DND-41 (cell line): ENCODE measurements at places on chromosomes 7 and 10.

GRCh38 chr7:91541641-91542040 lies 277.4 kb downstream of the FZD1 start:
- DNase-seq, result no peak

DNA sequence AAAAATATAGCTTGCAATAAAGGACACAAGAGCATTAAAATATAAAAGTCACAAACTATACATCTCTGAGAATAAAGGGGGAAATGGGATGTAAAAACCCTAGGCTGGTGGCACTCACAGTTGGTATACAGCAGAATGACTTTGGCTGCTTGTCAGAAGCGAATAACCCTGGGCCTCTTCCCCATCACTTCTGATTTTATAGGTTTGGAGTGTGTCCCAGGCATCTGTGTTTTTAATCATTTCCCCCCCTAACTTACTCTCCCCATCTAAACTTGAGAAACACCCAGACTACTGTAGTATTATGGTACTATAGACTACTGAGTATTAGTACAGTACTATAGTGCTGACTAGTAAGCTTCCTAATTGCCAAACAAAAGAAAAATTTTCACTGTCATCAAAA lies 1.8 kb upstream of the RPA3 start:
- peak; percentile 43 for DNase-seq

- DNase-seq, result no peak
Observed at GRCh38 chr7:19663816-19664462, 44.9 kb downstream of the POLR1F start.

DNA sequence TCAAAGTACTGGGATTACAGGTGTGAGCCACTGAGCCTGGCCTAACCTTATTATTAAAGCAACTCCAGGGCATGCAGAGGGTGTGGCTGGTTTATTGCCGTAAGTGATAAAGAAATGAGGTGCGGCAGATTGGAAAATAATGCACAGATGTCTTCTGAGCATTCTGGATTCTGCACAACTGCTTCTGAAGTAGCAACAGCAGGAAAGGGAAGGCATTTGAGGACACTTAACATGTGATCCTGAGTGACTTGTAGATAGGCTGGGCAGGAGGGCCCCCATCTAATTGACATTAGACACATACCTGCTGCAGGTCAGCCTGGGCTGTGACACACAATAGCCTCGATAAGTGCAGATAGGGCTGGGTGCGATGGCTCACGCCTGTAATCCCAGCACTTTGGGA lies 5.6 kb downstream of the RHBDD2 start:
- DNase-seq, result no peak

GRCh38 chr7:101816595-101817470 lies 593 bp upstream of the CUX1 start:
- peak; percentile 39 for DNase-seq

DNA sequence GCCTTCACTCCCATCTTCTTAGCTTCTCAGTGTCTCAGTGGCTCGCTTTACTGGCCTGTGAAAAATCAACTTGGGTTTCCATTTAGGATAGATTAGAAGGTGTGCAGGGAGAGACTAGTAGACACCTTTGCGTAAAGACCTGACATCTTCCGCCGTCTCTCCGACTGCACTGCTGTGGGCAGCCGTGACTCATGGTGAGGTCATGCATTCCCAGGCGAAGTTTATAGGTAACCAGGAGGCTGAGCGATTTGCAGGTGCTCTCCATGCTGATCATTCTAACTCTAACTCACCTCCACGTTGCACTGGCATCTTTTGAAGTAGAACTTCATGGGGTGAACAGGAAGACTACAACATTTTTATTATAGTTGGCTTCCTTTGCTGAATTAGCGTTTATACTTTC lies 68.0 kb upstream of the ZNF438 start:
- DNase-seq, result no peak

DNA sequence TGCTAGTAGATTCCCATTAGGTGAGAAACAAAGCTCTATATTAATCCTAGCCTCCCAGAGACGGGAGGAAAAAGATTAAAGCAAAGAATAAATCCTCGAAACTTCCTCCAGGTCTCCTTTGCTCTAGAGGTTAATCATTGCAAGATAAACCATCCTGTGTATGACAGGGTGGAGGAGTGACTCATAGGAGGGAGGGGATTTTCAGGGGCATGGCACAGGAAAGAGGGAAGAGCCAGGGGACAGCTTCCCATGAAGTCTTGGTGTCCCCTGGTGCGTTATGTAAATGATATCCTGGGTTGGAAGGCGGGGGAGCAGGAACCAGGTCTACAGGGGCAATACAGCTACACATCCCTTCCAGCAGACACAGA lies 780 bp downstream of the CYP3A5 start:
- DNase-seq, result no peak

- DNase-seq, result no peak
Observed at GRCh38 chr7:156656598-156656997, 16.0 kb downstream of the RNF32 start.

- no peak for DNase-seq
Observed at GRCh38 chr7:105808703-105809590, 67.5 kb downstream of the ATXN7L1 start.

- no peak for DNase-seq
Observed at GRCh38 chr10:50679149-50679548, 55.4 kb upstream of the SGMS1 start.

DNA sequence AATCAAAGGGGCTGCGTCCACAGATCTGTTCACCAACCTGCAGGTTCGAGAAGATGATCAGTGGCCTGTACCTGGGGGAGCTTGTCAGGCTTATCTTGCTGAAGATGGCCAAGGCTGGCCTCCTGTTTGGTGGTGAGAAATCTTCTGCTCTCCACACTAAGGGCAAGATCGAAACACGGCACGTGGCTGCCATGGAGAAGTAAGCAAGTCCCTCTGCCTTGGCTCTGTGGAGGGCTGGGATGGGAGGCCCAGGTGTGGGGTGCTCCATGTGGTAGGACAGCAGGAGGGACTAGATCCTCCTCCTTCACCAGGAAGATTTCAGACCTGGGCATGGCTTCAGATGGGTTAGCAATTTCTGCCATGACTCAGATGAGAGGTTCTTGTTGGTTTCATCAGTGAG lies 25.9 kb downstream of the HKDC1 start:
- DNase-seq, result no peak

GRCh38 chr10:69864321-69864720 lies 62.6 kb downstream of the COL13A1 start:
- DNase-seq, result no peak

- no peak for DNase-seq
Observed at GRCh38 chr7:28755255-28755654, 202.9 kb downstream of the TRIL start.
